Brain pericyte (primary cell): ENCODE measurements at places on chromosomes 7 and 10.

- DNase-seq, result no peak
Measured at GRCh38 chr10:91681361-91682276, 48.7 kb upstream of the PPP1R3C start.

- no peak for DNase-seq
Measured at GRCh38 chr7:27593226-27593625, 69.5 kb downstream of the HIBADH start.

GRCh38 chr7:83441-83840 lies 108.9 kb upstream of the FAM20C start:
- no peak for DNase-seq

- DNase-seq, result no peak
Measured at GRCh38 chr7:141954334-141954733, 7.6 kb upstream of the CLEC5A start.

GRCh38 chr10:132939378-132939955 lies 2.9 kb downstream of the CFAP46 start:
- DNase-seq, result no peak

- DNase-seq, result no peak
Measured at GRCh38 chr7:124643311-124643811, 122.2 kb downstream of the GPR37 start.

GRCh38 chr7:6226194-6226799 lies 46.1 kb downstream of the CYTH3 start:
- no peak for DNase-seq

GRCh38 chr7:4022265-4022664 lies 659.8 kb upstream of the FOXK1 start:
- DNase-seq, result no peak

GRCh38 chr7:43639858-43640491 lies 57.1 kb downstream of the STK17A start:
- DNase-seq, result peak; percentile 50

DNA sequence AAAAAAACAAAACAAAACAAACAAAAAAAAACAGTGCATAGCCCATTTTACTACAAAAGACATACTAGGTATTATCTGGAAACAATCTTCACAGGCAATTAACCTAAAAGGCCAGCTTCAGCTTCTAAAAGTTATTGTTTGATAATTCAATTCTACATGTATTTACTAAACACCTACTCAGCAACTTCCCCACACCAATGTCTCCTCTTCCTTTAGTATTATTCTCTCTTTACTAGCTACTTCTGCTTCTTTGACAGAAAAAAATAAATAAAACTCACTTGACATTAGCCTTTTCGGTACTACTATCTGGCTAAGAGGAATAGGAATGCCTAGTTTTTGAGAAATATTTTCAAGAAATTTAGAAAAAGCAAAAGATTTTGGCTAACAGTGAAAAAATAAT lies 2.8 kb downstream of the TM9SF3 start:
- no peak for DNase-seq

DNA sequence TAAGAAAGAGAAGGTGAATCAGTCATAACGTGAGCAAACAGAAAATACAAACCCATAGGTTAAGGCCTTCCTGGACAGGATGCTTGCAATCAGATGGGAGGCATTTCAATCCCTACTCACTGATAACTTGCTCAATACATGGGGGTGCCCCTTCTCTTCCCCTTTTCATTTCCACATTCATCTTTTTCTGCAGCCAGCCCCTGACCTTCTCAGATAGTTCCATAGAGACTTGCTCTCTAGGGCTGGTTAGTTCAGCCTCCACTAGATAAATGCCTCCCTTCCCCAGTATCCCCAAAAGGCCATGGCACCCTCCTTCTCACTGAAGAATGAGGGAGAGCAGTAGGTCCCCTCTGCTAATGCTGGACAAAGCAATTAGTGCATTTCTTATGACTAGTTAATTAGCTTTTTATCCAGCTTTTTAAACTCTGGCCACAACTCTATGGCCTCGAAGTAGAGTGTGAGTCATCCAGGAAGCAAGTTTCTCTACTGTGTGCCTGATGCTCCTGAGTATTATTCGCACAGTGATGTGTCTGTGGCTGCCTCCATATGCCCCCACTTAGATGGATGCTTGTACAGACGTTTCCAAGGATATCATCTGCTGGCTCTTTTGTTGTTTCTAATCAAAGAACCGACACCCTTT lies 12.7 kb downstream of the CHN2 start:
- DNase-seq, result no peak

DNA sequence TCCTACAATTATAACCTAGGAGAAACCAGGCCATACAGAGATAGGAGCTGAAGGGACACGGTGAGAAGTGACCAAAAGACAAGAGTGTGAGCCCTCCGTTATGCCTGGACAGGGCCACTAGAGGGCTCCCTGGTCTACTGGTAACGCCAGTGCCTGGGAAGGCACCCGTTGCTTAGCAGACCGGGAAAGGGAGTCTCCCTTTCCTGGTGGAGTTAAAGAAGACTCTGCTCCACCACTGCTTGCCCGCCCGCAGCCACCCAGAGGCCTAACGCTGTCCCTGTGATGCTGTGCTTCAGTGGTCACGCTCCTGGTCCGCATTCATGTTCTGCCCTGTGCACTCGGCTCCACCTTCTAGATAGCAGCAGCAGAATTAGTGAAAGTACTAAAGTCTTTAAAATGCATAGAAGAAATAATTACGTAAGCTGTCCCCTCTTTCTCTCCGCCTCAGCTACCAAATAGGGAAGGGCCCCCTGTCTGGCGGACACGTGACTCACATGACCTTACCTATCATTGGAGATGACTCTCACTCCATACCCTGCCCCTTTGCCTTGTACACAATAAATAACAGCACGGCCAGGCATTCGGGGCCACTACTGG lies 34.8 kb downstream of the GRID2IP start:
- DNase-seq, result peak; percentile 41

GRCh38 chr7:142365410-142365842 lies 107.6 kb upstream of the PRSS58 start:
- DNase-seq, result no peak

DNA sequence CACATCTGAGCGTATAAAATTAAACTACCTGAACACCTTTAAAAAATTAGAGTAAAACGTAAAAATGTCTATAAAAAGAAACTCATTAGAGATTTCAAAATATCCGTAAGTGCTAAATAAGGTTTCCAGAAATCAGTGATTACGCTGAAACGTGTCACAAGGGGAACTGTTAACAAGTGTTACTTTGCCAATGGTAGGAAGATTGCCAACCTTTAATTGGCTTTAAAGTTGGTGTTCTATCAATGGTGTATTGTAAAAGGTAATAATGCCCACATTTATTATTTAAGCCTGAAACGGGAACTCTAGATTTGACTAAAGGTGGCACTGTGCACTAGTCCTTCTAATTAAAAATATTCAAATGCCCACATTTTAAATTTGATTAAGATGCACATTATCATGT lies 37.8 kb upstream of the HIBADH start:
- no peak for DNase-seq

DNA sequence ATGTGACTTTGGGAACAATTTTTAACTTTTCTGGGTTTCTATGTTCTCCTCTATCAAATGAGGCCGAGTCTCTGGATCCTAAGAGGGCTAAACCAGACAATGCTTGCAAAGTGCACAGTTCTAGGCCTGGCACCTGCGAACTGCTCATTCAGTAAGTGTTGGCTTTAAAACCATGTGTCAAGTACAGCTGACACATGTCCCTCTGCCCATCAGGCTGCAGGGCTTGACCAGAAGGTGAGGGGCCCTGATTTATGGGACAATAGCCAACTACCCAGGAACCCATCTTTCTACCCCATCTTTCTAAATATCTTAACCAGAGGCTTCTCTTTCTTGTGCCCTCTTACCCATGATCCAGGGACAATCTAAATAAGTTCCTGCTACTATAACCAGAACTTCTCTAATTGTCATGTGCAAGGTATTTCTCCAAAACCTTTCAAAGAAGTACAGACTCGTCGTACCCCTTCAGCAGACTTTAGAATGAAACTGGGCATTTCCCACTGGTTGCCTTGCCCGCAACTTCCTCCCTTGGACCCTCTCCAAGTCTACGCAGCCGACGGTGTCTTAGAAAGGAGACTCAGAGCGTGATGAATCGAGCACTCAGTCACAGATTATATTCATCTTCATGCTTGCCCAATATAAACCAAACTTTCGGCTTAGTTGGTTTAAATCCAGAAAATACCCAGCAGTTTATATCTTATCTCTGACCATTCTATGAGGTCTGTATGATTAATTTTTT lies 69.8 kb upstream of the STEAP1B start:
- no peak for DNase-seq

DNA sequence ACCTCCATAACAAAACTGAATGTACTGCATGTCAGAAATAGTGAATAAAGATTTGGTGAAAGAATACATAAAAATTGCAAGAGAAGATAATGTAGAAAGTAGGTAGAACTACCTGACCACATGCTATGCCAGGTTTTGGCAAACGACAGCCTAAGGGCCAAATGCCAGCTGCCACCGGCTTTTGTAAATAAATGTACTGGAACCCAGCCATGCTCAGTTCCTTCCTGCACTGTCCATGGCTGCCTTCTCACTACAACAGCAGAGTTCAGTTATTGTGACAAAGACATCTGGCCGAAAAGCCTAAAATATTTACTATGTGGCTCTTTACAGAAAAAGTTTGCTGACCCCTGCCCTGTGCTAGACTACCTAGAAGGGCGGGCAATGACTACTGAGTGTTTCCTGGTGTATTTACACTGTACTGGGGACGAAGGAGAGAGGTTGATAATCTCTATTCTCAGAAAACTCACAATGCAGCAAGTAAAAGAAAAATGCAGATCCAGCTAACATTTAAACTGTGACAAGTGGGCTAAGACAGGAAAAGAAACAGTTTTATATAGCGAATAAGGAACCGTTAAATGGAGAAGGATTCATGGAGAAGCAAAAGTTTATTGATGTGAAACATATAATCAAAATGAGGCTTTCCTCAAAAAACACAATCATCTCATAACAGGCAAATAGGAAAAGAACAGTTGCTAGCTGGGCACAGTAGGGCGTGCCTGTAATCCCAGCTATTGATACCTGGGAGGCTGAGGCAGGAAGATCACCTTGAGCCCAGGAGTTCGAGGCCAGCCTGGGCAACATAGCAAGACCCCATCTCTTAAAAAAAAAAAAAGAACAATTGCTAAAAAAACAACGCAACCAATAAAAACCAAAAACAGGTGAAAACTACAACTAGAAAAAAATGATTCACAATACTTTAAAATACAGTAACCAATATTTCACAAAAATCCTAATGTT lies 13.7 kb downstream of the KIN start:
- DNase-seq, result no peak

GRCh38 chr7:127245607-127246006 lies 7.1 kb downstream of the GRM8 start:
- no peak for DNase-seq

- DNase-seq, result peak; percentile 46
Measured at GRCh38 chr10:91220194-91220953, at the start of gene PCGF5. PCGF5 (plus strand) TSS chr10:91220663; CDS start chr10:91222872, 2,209 bp downstream.

- no peak for DNase-seq
Measured at GRCh38 chr10:111973306-111973705, 210.3 kb downstream of the GPAM start.

- DNase-seq, result no peak
Measured at GRCh38 chr10:1462032-1462431, 275.3 kb downstream of the ADARB2 start.

DNA sequence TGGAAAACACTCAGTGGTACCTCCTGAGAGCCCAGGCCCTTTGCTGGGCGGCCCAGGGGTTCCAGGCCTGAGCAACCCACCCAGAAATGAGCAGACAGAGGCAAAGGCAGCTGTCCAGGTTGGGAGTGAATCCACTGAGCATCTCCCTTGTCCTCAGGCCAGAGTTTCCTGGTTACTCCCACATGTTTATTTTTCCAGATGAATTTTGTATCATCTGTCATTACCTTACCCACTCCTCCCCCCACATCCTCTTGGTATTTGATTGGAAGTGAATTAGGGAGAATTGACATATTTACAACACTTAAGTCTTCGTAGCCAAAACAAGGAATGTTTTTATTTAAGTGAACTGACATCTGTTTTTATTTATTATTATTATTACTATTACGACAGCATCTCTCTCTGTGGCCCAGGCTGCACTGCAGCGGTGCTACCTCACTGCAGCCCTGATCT lies 13.2 kb upstream of the LMBR1 start:
- DNase-seq, result no peak
